ENCODE measurements at places on chromosomes 4 and X.

DNA sequence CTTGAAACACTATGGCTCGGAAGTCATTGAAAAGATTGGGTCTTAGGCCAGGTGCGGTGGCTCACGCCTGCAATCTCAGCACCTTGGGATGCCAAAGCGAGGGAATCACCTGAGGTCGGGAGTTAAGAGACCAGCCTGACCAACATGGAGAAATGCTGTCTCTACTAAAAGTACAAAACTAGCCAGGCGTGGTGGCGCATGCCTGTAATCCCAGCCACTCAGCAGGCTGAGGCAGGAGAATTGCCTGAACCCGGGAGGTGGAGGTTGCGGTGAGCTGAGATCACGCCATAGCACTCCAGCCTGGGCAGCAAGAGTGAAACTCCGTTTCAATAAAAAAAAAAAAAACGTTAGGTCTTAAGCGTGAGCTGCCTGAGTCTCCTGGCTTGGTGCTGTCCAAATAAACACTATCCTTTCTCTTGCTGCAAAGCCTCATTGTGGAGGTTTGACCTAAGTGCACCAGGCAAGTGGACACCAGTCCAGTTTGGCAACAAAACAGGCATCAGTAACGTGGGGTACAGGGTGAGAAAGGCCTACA is 185.9 kb downstream of the DHRSX start:
- no peak for DNase-seq

DNA sequence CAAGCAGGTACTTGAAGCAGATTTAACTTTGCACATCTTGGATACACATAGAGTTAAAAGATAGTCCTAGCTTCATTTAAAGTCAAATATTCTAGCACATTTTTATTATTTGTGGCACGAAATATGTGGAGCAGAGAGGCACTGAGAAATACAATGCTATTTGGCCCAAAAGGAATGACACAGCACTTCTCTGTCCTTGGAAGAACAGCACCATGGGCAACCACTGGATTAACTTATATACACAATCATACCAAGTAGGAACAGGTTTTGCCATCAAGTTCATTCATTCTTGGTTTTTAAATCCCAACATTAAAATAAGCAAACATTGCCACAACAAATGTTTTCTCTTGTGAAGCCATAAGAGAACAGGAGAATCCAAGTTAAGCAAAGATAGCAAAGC is 924 bp upstream of the ENAM start:
- DNase-seq: no peak

GRCh38 chr4:175542786-175543185 is 269.3 kb downstream of the GPM6A start:
- no peak for DNase-seq

GRCh38 chr4:74675673-74676279 is 118.5 kb downstream of the BTC start:
- no peak for DNase-seq

DNA sequence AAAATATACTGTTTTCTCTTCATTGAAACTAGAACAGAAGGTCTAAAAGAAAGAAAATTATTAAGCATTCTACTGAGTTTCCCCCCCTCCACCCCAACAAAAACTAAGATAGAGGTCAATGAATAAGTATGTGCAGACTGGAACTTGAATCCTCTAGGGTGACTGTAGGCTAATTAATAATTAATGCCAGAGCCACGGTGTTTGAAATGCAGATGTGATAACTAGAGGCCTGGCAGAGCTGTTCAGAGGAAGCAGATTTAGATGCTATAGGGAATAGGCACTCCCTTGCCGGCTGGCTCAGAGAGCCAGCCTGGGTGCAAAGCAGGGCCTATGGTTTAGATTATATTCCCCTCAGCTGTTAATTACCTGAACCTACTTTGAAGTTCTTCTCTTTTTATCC is 12.2 kb upstream of the POU3F4 start:
- DNase-seq: no peak

DNA sequence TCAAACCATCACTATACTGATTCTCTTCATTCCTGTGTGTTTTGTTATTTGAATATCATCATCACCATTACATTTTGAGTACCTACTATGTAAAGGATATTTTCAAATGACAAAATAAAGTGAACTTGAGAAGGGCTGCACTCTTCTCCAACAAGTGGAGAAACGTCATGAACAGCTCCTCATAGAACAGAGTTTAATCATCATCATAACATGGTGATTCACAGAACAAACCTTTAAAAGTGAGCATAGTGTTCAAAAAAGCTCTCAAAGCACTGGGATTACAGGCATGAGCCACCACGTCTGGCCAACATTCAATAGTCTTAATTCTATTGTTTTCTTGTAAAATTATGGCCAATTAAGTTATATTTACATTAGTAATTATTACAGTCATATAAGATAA is 993.9 kb downstream of the PDHA2 start:
- no peak for DNase-seq

- no peak for DNase-seq
These were observed 136.4 kb downstream of the MAPK10 start for GRCh38 chr4:86223472-86223871.

DNA sequence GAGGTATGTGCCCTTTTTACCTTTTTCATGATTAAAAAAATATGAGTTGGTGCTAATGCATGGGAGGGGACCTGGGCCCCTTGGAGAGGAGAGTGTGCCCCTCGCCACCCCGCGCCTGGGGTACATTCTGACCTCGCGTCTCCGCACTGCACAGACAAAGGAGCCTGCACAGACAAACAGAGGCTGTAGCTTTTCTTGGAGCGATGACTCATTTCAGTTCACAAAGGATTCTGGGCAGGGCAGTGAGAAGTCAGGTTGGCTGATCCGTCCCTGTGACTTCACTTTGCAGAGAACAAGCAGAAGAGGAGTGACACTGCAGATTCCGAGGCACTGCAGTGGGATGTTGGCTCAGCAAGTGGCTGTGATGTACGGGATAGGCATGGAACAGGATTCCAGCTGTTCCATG is 82.9 kb downstream of the STOX2 start:
- no peak for DNase-seq

Measured in stimulated activated CD4-positive, alpha-beta T cell treated with anti-CD3 and anti-CD28 coated beads, Interleukin-1b, Interleukin-23, amount 100 ng/mL, for 1 hour (primary cell).